ENCODE measurements at places on chromosomes 13 and 19.

DNA sequence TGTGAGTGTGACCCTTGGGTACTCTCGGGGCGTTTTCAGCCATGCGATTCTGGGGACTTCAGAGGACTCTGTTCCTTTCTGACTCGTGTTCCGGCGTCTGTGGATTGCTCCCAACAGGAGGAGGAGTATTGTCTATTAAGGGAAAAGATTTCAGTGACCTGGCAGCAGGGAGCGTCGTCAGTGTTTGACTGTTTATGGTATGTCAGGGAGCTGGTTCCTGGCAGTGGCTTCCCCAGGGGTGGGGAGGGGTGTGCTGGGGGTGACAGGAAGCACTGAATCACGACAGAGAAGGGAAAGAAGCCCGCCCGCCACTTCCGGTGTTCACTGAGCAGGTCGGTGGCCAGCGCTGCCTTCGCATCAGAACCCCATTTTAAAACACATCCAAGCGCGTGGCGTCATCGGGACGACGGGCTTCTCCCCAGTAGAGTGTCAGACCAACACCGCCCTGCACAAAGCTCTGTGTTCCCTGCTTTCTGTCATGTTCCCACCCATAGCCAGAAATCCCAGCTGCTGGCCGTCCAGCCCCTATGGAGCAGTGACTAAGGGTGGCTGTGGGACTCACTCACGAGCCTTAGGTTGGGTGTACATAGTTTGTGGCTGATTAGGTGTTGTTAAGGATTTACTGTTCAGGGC is 33.8 kb downstream of the COL4A2 start:
- peak; percentile 46 for DNase-seq

GRCh38 chr13:60572855-60573254 is 175.8 kb downstream of the TDRD3 start:
- DNase-seq: no peak

DNA sequence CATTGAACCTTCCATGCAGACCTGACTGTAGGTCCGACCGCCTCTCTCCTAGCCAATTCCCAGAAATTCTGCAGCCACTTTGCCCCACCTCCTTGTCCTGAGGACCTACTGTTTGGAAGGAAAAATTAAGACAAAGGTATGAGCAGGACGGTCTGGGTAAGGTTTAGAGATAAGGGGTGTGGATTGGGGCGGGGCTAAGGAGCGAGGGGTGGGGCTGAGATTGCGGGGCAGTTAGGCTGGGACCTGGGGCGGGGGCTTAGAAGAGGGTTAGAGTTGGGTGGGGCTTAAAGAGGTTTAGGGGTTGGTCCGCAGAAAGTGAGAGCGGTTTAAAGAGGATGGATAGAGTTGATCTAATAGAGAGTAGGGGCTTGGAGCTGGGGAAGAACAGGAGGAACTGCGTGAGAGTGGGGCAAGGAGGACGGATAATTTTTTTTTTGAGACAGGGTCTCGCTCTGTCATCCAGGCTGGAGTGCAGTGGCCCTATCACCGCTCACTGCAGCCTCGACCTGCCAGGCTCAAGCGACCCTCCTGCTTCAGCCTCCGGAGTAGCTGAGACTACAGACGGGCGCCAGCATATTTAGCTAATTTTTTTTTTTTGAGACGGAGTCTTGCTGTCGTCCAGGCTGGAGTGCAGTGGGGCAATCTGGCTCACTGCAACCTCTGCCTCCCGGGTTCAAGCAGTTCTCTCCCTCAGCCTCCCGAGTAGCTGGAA is 1.7 kb upstream of the ZNF865 start:
- DNase-seq: no peak

- DNase-seq: no peak
Observed at GRCh38 chr19:46291829-46292228, 5.0 kb upstream of the HIF3A start.

DNA sequence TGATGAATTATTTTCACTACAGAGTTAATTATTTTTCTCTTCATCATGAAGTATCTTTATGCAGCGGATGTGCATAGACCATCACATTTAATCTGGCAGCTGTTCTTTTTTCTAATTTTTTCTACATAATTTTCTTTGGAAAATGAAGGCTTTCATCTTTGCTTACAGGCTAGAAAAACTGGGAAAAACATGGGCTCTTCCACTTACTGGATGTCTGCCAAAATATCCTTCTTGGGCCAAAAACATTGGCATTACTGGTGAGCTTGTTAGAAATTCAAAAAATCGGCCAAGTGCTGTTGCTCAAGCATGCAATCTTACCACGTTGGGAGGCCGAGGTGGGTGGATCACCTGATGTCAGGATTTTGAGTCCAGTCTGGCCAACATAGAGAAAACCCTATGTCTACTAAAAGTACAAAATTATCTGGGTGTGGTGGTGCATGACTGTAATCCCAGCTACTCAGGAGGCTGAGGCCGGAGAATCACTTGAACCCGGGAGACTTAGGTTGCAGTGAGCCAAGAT is 176.8 kb downstream of the ZNF737 start:
- no peak for DNase-seq

DNA sequence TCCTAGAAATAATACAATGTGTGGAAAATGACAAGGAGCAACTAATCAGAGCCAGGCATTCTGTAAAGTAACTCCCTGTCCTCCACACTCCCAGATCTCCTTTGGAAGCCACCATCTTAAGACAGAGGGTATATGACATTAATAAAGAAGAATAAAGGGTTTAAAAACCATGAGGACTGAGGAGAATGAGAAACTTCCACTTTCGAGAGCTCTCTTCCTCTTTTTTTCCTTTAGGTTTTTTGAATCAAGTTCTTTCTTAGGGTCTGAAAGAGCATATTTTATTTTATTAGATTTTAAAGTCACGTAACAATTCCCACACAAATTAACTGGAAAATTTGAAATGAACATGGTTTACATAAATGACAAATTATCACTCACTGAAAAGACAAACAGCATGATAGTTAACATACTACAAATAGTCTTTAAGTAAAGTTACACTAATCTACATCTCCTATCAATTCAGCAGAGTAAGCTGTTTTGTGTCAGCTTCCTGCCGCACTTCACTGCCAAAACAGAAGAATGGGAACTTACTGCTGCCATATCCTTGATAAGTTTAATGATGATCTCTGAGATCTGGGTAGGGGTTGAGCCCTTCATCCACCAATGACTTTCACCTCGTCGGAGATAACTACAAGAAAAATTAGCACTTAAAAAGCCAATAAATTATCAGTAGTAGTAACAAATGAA is 38.6 kb upstream of the FBXL3 start:
- no peak for DNase-seq

- DNase-seq: no peak
Observed at GRCh38 chr19:40990972-40991381, at the start of gene CYP2B6. CYP2B6 (plus strand) TSS chr19:40991282; CDS start chr19:40991306, 24 bp downstream.

- no peak for DNase-seq
Observed at GRCh38 chr19:49894879-49895565, 1.7 kb downstream of the IL4I1 start.

DNA sequence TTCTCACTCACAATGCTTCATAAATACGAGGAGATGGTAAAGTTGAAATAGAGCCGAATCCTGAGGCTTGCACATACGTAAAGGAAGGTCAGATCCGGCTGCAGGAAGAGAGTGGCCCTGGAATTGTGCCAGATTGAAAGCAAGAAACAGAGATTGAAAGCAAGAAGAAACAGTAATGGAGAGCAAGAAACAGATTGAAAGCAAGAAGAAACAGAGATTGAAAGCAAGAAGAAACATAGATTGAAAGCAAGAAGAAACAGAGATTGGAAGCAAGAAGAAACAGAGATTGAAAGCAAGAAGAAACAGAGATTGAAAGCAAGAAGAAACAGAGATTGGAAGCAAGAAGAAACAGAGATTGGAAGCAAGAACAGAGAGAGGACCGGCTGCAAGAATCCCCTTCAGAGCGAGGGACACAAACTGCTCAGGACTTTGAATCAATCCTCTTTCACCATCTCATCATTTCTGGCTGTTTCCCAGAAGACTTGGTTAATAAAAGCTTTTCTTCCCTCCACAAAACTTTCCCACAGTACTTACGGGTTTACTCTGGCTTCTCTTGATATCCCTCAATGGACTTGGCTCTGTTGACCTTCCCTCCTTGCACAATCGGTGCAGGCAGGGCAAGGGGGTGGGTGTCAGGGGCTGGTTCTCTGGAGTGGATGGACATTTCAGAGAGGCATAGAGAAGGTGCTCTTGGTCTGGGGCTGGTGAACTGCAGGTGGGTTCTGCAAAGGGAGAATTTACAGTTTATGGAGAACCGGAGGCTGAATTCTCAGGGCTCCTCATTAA is 25.5 kb downstream of the OR7A5 start:
- no peak for DNase-seq

- DNase-seq: no peak
Observed at GRCh38 chr19:13981021-13981420, 25.1 kb downstream of the RFX1 start.

- DNase-seq: no peak
Observed at GRCh38 chr19:14072535-14073260, at the start of gene MISP3. MISP3 (plus strand) TSS chr19:14072786; CDS start chr19:14073310, 524 bp downstream.

- DNase-seq: no peak
Observed at GRCh38 chr19:28793391-28794168, 419.4 kb downstream of the UQCRFS1 start.

GRCh38 chr13:24218977-24219376 is 58.5 kb downstream of the SPATA13 start:
- DNase-seq: no peak

GRCh38 chr13:27176470-27177410 is 5.1 kb upstream of the USP12 start:
- no peak for DNase-seq

DNA sequence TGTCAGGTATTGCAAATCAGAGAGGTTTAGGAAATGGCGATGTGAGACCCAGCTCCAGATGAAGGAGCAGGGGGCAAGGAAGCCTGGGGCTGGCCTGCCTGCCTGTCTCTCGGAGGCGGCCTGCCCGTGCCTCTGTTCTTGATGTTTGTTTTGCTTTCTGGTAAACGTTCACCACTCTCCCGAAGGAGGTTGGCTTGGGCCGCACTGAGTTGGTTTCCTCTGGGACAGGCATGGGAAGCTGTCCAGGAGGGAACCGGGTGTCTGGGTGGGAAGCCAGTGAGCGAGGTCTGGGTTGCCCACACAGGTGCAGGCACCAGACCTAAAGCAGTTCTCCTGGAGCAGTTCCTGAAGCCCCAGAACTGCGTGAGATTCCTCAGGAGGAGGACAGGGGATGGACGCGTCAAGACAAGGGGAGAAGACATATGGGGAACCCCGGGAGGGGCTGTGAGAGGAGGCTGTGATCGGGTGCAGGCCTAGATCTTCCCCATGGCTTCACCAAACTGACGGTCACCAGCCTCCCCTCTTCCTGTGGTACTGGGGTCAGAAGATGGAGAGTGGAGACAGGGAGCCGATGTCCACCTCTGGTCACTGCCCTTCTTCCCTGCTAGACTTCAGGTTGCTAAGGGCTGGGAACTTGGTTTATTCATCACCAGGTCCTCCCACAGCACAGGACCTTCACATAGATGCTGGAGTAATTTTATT is 15.2 kb downstream of the COL4A2 start:
- no peak for DNase-seq

DNA sequence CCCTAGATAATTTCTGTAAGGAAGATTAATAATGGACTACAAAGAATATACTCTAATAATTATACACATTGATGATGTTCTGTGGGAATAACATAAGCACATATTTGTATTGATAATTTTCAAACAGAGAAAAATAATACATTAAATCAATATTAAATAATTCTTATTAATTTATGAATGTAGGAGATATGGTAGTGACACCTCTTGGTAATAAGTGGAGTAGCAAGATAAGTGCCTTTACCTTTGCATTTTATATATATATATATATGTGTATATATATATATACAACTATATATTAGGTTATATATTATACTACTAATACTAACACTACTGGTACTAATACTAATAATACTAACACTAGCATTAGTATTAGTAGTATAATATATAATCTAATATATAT is 905.8 kb downstream of the SLITRK1 start:
- DNase-seq: no peak

- DNase-seq: no peak
Observed at GRCh38 chr13:65856431-65856830, 1373.7 kb downstream of the PCDH9 start.
